Hepatic stellate cell (primary cell): ENCODE measurements at places on chromosomes 3 and 15.

- no peak for DNase-seq
These were observed 26.2 kb downstream of the TM2D3 start for GRCh38 chr15:101625980-101626379.

DNA sequence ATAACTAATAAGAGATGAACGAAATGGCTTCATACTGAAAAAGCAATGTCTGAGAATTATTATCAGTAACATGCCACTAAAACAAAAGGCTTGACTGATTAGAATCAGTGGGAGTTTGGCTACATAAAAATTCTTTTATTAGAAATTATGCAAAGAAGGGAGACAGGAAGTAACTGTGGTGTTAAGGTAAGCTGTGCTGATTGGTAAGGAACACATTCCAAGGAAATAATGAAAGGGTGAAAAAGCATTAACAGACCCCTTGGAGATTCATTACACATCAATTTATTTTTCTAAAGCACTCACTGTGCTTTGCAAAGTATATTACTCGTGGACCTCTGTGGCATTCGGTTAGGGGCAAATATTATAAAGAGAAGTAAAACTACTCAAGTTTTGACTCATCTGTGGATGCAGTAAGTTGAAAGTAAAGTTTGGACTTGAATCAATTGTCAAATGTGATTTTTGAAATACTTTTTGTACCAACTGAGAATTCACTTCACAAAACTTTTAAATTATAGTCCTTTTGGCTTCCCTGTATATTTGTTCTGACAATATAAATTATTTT is 176.1 kb upstream of the ZPLD1 start:
- DNase-seq: no peak

- no peak for DNase-seq
These were observed 2.1 kb downstream of the ATP11B start for GRCh38 chr3:182795389-182795782.

DNA sequence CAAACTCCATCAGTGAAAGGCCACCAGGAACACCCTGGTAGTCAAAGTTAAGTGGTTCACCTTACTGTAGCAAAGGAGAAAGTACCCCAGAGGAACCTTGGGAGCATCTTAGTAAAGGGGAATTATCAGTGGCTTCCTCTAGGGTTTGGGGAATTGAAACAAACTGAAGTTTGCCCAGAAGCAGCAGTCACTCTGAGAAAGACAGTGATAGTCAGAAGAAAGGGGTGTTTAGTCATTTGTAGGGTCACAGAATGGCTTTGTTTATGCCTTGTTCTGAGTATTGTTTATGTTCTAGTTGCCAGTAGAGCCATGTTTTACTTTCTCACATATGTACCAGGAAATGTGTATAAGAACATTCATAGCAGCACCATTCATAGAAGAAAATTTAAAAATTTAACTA is 93.8 kb downstream of the FHIT start:
- DNase-seq: no peak

DNA sequence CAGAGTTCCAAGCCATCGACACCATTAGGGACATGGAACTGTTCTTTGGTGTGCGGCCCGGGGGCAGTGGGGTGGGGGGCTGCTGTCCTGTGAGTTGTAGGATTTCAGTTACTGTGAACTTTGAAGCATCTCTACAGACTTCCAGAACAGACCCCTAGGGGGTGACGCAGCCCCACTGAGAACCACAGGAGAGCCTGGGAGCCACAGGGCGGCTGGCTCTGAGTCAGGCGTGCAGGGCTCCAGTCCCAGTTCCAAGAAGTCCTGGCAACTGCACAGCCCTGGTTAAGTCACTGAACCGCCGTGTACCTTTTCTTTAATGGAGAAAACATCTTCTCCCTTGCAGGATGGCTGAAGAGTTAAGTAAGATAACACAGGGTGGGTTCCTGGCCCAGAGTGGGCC is 23.5 kb upstream of the LRTM1 start:
- peak; percentile 83 for DNase-seq

- DNase-seq: no peak
These were observed 26.4 kb upstream of the KBTBD12 start for GRCh38 chr3:127888564-127889107.

GRCh38 chr15:83955806-83956265 is 279.7 kb upstream of the GOLGA6L4 start:
- DNase-seq: no peak

- no peak for DNase-seq
These were observed 298.1 kb downstream of the NSUN3 start for GRCh38 chr3:94360987-94361386.

- no peak for DNase-seq
These were observed 38.6 kb downstream of the PDZRN3 start for GRCh38 chr3:73586190-73586589.

- no peak for DNase-seq
These were observed 220.5 kb downstream of the SQOR start for GRCh38 chr15:45855210-45855906.

DNA sequence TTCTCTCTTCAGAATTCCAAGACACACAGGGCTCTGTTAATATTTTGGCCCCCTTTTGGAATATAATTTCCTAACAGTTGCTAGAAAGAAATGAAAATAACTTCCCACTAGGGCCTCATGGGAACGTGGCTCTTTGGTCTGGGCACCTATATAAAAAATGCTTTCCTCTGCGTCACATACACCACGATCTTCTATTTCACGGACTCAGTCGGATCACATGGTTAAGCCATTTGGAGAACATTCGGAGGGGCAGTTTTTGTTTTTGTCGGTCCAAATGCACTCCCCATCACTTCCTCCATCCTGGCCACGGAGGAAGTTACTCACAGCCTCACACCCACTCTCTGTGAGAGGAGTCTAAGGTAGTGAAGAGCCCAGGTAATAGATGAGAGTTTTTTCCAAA is 21.0 kb downstream of the TMEM44 start:
- no peak for DNase-seq

- peak; percentile 11 for DNase-seq
These were observed 93.1 kb downstream of the FRMD5 start for GRCh38 chr15:44101944-44102343.

DNA sequence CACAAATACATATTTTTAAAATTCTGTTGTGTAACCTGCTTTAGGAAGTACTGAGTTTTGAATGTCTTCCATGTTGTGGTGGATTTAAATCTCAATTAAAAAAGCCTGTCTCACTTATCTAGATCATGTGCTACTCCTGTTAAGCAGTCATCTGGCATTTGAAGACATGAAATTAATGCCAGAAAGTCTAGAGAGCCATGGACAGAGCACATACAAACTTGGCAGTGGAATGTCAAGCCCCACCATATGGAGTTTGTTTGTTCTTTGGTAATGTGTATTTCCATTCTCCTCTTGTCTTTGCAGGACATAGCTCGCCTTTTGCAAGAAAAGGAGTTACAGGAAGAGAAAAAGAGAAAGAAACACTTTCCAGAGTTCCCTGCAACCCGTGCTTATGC is 39.3 kb upstream of the UTS2B start:
- DNase-seq: no peak

- DNase-seq: no peak
These were observed 55.9 kb downstream of the SGO1 start for GRCh38 chr3:20130106-20130505.

GRCh38 chr3:160641665-160642309 is 35.2 kb upstream of the ARL14 start:
- DNase-seq: no peak

- DNase-seq: no peak
These were observed 235.5 kb downstream of the UBE2E2 start for GRCh38 chr3:23438657-23439056.

- no peak for DNase-seq
These were observed 116.0 kb upstream of the GADL1 start for GRCh38 chr3:31010491-31010890.

GRCh38 chr15:58497046-58497785 is 65.4 kb downstream of the LIPC start:
- no peak for DNase-seq

- DNase-seq: no peak
These were observed 490.1 kb upstream of the ATP11B start for GRCh38 chr3:182303169-182303568.

- DNase-seq: no peak
These were observed 17.9 kb downstream of the FAM174B start for GRCh38 chr15:92637626-92638025.

DNA sequence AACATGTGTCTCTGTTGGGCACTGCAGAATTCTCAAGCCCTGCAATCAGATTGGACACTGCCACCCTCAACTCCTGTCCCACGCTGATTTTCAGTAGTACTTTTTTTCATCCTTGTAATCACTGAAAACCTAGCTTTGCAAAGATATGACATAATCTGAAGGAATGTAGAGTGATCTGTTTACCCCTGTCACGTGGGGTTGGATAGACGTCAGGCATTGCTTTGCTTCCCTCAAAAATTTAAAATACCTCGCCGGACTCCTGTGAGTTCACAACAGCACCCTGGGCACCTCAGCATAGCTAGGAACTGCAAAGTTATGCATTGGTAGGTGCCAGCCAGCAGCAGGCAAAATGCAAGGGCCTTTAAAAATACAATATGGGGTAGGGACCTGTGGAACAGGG is 71.1 kb upstream of the OXTR start:
- DNase-seq: peak; percentile 40

GRCh38 chr3:130425484-130425883 is 80.0 kb downstream of the COL6A5 start:
- DNase-seq: no peak

DNA sequence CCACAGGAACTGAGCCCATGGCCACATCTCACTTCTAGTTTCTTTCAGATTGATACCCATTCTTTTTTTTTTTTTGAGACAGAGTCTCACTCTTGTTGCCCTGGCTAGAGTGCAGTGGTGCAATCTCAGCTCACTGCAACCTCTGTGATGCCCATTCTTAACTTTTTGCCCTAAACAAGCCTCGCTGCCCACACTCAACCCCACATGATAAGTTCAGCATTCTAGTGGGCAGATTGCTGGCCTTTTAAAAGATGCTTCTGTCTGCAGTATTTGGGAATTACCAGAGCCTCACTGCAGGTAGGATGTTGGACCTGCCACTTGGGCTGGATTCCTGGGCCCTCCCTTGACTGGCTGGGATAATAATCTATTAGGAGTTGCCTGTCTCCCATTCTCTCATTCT is 51.0 kb downstream of the TRANK1 start:
- no peak for DNase-seq

GRCh38 chr15:94040541-94041248 is 190.7 kb upstream of the MCTP2 start:
- no peak for DNase-seq

DNA sequence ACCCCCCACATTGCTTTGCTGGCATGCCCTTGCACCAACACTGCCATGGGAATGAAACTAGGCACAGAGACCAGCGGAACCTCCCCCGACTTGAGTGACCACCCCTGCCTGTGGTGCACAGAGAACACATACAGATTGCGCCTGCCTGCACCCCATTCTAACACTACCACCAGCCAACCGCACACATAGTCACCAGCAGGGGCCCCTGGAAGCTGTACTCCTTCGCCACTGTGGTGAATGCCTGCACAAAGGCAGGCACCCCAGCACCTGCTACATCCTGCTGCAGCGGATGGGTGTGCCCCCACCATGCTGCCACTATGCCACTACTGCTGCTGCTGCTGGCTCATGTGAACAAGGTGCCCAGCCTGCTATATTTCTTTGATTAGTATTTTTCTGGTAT is 27.4 kb upstream of the DNAAF4 start:
- DNase-seq: no peak
